ENCODE measurements at places on chromosomes 2 and 18.

- H3K27me3 ChIP-seq: no peaks in the 10 kb centered on the region
- H3K36me3 ChIP-seq: no peaks in the 10 kb centered on the region
- H3K4me1 ChIP-seq: no peaks in the 10 kb centered on the region
- no peak for DNase-seq
- no peak overlapping the region for H3K4me3 ChIP-seq
- no peak overlapping the region for H3K27ac ChIP-seq
These were observed 64.7 kb upstream of the RAB6C start for GRCh38 chr2:129914538-129915302.

- no peaks in the 10 kb centered on the region for H3K4me1 ChIP-seq
- H3K4me3 ChIP-seq: no peak overlapping the region
- no peak for DNase-seq
- H3K36me3 ChIP-seq: no peaks in the 10 kb centered on the region
- no peaks in the 10 kb centered on the region for H3K27me3 ChIP-seq
- no peak overlapping the region for H3K27ac ChIP-seq
These were observed 19.9 kb downstream of the TTC32 start for GRCh38 chr2:19881908-19882265.

- peaks cover 4% of the 10 kb centered on the region for H3K27me3 ChIP-seq
- no peak for DNase-seq
- no peaks in the 10 kb centered on the region for H3K36me3 ChIP-seq
- no peak overlapping the region for H3K27ac ChIP-seq
These were observed 235.3 kb downstream of the ZNF516 start for GRCh38 chr18:76259711-76260110.

GRCh38 chr2:100021791-100022340, 120.5 kb downstream of the AFF3 start:
- H3K4me1 ChIP-seq: no peaks in the 10 kb centered on the region
- DNase-seq: no peak
- H3K36me3 ChIP-seq: no peaks in the 10 kb centered on the region
- H3K27ac ChIP-seq: no peak overlapping the region
- H3K4me3 ChIP-seq: no peak overlapping the region
- no peaks in the 10 kb centered on the region for H3K27me3 ChIP-seq

DNA sequence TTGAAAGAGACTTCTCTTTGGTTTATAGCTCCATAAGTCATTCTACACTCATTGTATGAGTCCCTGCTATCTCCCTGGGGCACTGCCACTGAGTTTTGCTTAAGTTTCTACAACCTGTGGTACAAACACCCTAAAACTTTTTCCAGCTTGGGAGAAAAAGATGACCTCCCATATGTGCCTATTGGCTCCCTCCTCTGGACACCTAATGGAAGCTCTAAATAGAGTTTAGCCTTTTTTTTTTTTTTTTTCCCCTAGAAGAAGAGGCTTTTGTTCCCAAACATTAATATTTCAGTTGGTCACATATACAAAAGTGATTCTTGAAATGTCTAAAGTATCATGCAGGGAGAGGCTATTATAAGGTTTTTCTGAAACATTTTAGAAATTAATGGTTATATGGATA, 547.2 kb upstream of the TMEFF2 start:
- DNase-seq: no peak
- H3K4me3 ChIP-seq: no peak overlapping the region
- H3K4me1 ChIP-seq: no peaks in the 10 kb centered on the region
- no peaks in the 10 kb centered on the region for H3K36me3 ChIP-seq
- no peak overlapping the region for H3K27ac ChIP-seq
- no peaks in the 10 kb centered on the region for H3K27me3 ChIP-seq

DNA sequence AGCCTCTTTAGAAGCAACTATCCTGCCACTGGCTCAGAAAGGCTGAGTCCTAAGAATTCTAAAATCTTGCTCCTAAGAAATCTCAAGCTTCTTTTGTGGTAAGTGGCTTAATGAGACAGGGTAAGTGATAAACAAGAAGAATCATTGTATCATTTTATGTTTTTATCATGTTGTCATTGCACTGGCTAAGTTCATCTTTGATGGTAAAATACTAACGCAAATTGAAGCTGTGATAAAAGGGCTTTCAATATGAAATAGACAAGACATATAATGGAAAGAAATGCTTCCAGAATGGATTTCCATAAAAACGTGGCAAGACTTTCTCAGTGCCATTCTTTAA, 21.6 kb upstream of the TTC39C start:
- H3K4me3 ChIP-seq: no peak overlapping the region
- no peak for DNase-seq

DNA sequence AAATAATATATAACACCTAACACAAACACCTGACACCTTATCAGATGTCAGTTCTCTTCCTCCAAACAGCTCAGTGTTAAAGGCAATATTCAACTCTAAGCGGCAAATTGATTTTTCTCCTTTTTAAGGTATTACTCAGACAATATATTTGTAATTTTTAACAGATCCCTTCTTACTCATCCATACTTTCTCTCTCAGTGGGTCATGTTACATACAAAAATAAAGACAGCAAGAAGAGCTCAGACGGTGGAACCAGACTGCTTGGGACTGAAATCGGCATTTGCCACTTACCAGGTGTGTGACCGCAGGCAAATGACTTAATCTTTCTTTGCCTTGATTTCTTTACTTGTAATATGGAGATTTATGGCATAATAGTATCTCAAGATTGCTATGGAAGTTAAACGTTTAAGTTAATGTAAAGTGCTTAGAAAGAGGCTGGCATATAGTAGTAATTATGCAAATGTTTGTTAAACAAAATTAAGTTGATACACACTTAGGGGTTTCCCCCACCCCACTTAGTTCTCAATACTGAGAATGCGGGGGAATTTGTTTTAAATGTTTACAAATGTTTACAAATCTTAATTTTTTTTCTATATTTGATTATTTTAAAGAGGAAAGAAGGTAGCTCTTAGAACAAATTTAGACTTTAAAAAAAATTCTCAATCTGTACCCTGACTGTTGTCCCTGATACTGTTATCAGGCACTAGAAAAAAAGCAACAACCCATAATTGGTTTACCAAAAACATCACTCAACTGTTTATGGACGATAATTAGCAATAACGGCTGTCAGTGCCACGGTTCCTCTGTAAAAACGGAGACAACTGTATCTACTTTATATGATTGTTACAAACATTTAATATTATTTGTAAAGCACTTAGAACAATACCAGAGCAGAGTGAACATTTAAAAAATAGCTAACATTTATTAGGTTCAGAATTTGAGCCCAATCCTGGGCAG, 25.6 kb downstream of the MAP3K2 start:
- DNase-seq: no peak
- H3K27me3 ChIP-seq: no peaks in the 10 kb centered on the region
- peaks cover 5% of the 10 kb centered on the region for H3K4me1 ChIP-seq
- no peak overlapping the region for H3K4me3 ChIP-seq
- no peaks in the 10 kb centered on the region for H3K36me3 ChIP-seq

All from RWPE2 (cell line).